ENCODE measurements at places on chromosomes 4 and X.

GRCh38 chrX:28590396-28590795, 3.1 kb downstream of the IL1RAPL1 start:
- DNase-seq: no peak

- DNase-seq: peak; percentile 6
Measured at GRCh38 chr4:107834241-107834794, 9.6 kb downstream of the SGMS2 start.

DNA sequence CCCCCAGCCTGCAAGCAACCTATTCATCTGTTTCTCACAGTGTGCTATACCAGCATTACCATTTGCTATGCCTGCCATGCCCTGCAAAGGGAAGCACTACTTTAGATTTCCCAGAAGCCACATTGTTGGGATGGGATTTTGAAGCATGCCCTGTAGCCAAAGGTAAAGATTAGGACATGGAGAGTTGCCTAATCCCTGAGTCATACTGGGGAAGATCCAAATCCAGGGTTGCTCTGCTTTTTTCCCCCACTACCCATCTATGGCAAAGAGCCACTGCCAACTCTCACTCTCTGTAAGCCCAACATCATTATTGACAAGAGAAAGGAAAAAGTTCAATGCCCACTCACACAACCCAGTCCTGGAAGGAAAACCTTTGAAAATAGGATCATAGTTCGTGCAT, 36.7 kb upstream of the TMEM164 start:
- peak; percentile 30 for DNase-seq

GRCh38 chr4:85603437-85604336, 128.7 kb downstream of the ARHGAP24 start:
- DNase-seq: peak; percentile 7

DNA sequence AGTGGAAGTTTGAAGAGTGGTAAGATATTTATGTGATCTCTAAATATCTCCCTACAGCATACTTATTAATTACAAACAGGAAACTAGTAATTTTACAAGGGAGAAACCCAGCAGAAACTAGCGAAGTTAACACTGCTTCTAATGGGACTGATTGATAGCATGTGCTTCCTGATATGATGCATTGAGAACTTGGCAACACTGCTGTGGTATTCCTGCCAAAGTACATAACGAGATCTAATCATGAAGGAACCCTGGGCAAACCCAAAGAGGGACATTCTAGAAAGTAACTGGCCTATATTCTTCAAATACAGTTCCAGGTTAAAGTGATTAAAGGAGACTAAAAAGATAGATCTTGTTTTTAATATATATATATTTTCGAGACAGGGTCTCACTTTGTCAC, 4.6 kb upstream of the GPR34 start:
- DNase-seq: no peak

- DNase-seq: no peak
Measured at GRCh38 chr4:154390324-154390723, 101.3 kb downstream of the DCHS2 start.

- no peak for DNase-seq
Measured at GRCh38 chr4:38283724-38284123, 323.5 kb downstream of the PTTG2 start.

GRCh38 chrX:47749185-47749967, 87.3 kb upstream of the ZNF81 start:
- peak; percentile 9 for DNase-seq

DNA sequence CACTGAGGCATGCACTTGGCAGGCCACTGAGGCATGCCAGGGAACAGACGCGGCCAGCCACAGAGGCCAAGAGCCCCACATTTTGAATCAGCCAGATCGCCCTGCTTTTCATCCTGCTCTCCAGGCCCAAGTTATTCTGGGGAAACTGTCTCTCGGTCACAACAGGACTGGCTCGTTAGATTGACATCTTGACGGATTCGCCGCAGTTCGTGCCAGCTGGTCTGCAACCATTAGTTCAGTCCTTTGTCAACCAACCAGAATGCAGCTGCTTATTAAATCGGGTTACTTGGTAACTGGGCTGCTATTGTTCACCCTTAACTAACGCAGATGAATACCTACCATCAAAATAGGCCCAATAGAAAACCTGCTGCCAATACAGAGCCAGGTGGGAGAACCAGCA, 16.7 kb downstream of the CLDN34 start:
- no peak for DNase-seq

DNA sequence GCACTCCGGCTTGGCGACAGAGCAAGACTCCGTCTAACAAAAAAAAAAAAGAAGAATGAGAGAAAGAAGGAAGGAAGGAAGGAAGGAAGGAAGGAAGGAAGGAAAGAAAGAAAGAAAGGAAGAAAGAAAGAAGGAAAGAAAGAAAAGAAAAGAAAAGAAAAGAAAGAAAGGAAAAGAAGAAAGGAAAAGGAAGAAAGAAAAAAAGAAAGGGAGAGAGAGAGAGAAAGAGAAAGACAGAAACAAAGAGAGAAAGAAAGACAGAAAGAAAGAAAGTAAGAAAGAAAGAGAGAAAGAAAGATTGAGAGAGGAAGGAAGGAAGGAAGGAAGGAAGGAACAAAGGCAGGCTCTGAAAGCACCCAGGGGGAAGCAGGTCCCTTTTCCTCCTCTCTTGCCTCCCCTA, 336.6 kb upstream of the GATB start:
- DNase-seq: no peak

DNA sequence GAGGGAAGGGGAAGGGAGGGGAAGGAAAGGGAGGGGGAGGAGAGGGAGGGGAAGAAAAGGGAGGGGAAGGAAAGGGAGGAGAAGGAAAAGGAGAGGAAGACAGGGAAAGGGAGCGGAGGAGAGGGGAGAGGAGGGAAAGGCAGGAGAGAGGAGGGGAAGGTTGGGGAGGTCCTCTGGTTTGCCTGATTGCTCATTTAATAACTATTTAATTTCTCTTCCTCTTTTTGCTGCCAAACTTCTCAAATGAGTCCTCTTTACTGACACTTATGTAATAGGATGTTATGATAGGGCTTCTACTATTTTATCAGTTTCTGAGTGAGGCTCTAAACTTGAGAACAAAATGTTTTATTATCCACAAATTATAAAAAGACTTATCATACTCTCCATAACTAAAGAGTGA, 35.4 kb upstream of the PPA2 start:
- no peak for DNase-seq

GRCh38 chr4:17930256-17930655, 91.3 kb downstream of the LCORL start:
- no peak for DNase-seq

GRCh38 chr4:98284640-98285046, 23.5 kb downstream of the RAP1GDS1 start:
- DNase-seq: peak; percentile 26

GRCh38 chr4:149723065-149723464, 92.6 kb downstream of the IQCM start:
- DNase-seq: no peak

GRCh38 chrX:19709812-19710518, 177.4 kb downstream of the SH3KBP1 start:
- peak; percentile 94 for DNase-seq

- DNase-seq: peak; percentile 92
Measured at GRCh38 chrX:48465336-48465933, 4.6 kb downstream of the SLC38A5 start.

GRCh38 chr4:147589586-147589985, 27.6 kb upstream of the TMEM184C start:
- peak; percentile 31 for DNase-seq

DNA sequence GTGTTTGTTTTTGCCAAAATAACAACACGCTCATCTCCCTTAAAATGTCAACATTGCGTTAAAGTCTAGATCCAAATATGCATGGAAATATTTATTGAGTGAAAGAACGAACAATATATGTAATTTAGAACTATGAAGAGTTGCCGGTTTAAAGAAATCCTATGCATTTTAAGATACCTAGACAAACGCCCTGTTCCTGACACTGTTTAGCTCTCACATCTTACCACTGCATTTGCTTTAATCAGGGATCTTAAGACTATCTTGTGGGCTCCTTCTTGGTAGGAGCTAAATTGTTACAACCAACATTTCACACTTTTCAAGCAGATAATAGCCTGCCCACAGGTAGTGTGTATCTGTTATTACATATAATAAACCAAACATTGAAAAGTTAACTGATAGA, 96.6 kb upstream of the RPS6KA3 start:
- no peak for DNase-seq

- DNase-seq: no peak
Measured at GRCh38 chr4:13783800-13784411, 156.4 kb upstream of the BOD1L1 start.

DNA sequence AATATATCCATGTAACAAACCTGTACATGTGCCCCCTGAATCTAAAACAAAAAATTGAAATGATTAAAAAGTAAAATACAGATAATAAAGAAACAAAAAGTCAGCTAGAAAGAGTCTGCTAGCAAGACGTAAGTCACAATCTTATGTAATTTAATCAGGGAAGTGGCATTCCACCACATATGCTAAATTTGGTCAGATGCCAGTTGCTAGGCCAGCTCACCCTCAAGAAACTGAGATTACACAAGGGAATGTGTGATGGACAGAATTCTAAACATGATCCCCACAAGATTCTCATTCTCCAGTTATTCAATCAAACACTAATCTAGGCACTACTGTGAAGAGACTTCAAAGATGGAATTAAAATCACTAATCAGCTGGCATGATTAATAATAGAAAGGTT, 689.3 kb downstream of the CENPC start:
- DNase-seq: no peak

DNA sequence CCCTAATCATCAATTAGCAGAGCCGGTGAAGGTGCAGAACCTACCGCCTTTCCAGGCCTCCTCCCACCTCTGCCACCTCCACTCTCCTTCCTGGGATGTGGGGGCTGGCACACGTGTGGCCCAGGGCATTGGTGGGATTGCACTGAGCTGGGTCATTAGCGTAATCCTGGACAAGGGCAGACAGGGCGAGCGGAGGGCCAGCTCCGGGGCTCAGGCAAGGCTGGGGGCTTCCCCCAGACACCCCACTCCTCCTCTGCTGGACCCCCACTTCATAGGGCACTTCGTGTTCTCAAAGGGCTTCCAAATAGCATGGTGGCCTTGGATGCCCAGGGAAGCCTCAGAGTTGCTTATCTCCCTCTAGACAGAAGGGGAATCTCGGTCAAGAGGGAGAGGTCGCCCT, 3.3 kb upstream of the OPN1LW start:
- DNase-seq: no peak

DNA sequence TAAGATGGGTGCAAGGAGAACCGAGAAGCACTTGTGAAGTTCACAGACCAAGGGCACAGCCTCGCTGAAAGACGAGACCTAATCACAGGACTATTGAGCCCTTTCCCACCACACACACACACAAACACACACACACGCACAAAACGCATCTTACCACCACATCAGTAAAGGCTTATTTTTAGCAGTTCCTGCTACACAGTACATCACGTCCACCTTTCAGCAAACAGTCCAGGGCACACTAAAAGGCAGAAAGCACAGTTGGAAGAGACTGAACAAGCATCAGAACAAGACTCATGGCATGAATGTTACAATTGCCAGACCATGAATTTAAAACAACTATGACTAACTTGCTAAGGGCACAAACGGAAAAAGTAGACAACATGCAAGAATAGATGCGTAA, 83.6 kb upstream of the MAPK10 start:
- no peak for DNase-seq

- DNase-seq: peak; percentile 49
Measured at GRCh38 chrX:152632445-152633097, 5.1 kb upstream of the GABRQ start.

- no peak for DNase-seq
Measured at GRCh38 chr4:1187182-1187581, 14.8 kb upstream of the SPON2 start.

DNA sequence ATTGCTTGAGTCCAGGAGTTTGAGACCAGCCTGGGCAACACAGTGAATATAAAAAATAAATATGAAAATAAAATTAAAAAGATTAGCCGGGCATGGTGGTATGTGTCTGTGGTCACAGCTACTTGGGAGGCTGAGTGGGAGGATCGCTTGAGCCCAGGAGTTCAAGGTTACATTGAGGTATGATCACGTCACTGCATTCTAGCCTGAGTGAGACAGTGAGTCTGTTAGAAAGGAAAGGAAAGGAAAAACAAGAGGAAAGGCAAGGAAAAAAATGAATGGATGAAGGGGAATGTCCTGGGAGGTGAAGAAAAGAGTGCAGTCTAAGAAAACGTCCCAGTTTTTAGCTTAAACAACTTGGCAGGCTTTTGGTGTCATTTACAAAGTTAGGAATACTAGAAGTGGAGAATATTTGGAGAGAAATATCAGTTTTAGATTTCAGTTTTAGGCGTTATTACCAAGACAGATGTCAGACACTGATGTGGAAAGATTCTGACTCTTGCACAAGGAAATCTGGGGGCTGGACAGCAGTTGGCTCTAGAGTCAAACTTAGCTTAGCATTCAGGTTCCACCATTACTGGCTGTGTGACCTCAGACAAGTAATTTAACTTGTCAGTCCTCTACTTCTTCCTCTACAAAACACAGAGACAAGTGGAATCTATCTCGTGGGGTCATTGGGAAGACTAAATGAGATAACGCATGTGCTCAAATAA, 139.0 kb downstream of the TSPAN5 start:
- DNase-seq: peak; percentile 63

DNA sequence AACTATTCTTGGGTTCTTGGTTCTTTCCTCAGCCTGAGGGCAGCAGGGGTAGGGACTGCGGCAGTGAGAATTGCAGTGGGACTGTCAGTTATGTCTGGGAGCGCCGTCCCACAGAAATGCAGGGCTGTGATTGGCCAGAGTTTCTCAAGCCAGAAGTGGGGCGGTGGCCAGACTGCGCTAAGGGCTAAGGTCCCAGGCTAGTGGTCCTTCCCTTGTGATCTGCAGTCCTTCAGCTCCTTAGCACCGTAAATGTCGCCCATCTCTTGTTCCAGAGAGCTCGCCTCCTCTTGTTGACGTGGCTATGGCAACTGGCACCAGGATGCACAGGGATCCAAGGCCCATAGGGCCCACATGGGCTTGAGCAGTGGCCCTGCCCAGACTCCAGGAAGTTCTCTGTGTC, 223.5 kb downstream of the GRIA2 start:
- DNase-seq: no peak

- DNase-seq: peak; percentile 3
Measured at GRCh38 chr4:120630427-120630826, 292.1 kb downstream of the PRDM5 start.

GRCh38 chr4:16794816-16795445, 103.5 kb downstream of the LDB2 start:
- DNase-seq: peak; percentile 70

DNA sequence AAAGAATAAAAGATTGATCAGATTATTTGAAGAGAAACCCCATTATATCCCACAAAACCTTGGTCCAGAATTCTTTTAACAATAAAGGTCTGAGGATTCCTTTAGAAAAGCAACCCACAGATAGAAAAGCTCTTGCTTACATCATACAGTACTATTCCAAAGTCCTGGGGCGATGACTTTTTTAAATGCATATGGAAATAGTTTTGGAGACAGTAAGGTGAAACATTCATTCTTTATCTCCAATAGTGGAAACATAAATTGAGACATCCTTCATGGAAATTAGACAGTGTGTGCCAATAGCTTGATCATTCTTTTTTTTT, 85.7 kb upstream of the UCP1 start:
- peak; percentile 31 for DNase-seq

- DNase-seq: no peak
Measured at GRCh38 chr4:27844376-27844775, 983.7 kb downstream of the STIM2 start.
